ENCODE measurements at places on chromosomes 5 and 9.

GRCh38 chr9:124251605-124252378 is 6.0 kb upstream of the NEK6 start:
- no peak for DNase-seq

DNA sequence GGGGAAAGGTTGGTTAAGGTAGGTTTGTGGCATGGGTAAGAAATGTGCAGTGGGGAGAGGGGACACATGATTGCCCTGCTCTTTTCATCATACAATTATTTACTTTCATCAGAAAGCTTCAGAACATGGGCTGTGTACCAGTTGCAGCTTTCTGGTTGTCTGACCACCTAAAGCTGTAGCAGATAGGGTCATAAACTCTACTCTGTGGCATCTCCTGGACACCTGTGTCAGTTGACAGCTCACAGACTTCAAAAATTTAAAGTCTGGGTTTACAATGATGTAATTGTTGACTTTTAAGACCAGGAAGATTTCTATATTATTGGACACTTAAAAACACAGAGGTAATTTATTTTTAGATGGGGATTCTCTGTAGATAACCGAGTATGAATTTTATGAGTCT is 222.7 kb upstream of the PRR16 start:
- DNase-seq, result no peak

GRCh38 chr5:72376381-72376780 is 56.2 kb downstream of the PTCD2 start:
- DNase-seq, result no peak

- DNase-seq, result no peak
These were observed 611.8 kb downstream of the BNC2 start for GRCh38 chr9:16258708-16259107.

DNA sequence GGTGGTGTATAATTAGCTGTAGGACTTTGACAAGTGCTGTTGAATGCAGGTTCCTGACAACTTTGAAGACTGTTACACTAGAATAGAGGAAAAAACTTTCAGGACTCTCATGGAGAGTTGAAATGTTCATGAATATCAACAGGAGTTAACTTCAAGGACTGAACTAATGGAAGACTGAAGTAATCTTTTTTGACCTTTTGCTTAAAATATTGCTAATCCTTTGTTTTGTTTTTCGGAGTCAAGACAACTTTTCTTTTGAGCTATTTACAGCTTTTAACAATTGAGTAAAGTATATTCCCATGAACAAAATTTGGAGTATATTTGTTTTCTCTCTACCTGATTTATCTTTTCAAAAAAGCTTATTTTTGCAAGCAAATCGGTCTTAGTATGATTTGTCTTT is 34.1 kb upstream of the MTMR12 start:
- DNase-seq, result no peak

DNA sequence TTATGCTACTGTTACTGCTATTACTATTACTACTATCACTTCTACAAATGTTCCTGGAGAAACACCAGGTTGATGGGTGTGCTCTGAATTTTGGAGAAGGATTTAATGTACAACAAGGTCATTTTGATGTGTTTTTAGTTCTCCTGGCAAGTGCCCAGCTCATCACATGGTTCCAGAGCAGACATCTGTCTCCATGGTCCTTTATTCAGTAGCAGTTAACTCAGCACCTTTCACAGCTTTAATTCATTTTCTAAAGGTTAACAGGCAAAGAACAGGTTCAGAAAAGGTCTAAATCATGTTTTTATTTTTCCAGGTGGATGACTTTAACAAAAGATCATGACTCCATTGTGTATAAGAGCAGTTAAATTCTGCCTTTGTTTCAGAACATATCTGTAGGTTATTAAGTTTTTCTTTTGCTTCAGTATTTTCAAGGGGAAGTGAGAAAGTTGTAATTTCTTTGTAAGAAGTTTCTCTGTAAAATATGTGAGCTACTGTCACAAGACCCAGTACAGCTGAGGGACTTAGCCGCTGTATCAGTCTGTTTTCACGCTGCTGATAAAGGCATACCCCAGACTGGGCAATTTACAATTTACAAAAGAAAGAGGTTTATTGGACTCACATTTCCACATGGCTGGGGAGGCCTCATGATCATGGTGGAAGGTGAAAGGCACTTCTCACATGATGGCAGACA is 41.9 kb downstream of the MTRR start:
- no peak for DNase-seq

DNA sequence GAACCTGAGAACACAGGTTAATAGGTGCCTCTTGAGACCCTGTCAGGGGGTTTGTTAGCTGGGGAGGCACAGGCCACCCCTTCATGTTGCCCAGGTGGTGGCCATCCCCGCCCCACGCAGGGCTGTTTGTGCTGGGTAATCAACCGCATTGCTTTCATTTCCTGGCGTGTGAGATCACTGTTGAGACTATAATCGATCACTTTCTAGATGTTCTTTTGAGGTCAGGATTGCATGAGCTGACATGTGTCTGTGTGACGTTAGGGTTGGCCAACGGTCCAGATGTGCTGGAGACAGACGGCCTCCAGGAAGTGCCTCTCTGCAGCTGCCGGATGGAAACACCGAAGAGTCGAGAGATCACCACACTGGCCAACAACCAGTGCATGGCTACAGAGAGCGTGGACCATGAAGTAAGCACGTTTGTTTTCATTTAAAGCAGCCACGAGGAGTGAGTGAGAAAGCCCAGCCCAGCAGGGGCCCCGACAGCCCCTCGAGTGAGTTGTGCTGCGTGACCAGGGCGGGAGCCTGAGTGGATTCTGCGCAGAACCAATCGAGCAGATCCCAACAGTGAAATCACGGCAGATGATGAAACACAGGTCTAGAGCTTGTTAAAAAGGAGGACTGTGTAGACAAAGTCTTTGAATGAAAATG is 115.0 kb upstream of the CACNA1B start:
- DNase-seq, result no peak

GRCh38 chr5:172985596-172985995 is 2.0 kb downstream of the ATP6V0E1 start:
- no peak for DNase-seq

GRCh38 chr5:99054972-99055371 is 126.2 kb upstream of the CHD1 start:
- DNase-seq, result no peak

- DNase-seq, result no peak
These were observed 20.3 kb upstream of the RIC1 start for GRCh38 chr9:5608298-5609225.
